ELR (cell line): ENCODE measurements at places on chromosomes 12 and 14.

DNA sequence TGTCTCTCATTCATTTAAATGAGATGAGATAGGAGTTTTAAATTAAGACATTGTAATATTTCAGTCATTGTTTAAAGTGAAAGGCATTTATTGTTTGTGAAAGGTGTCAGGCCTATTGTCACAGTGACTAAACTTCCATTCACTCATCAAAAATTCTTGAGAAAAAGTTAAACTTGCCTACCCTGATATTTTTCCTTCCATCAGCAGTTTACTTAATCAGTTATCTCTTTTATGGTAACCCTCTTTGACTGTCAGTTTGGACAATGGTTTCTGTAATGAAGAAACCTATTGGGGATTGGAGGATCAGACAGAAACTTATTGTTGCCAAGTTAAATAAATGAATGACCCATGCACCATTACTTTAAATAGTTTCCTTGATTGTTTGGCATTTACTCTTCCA is 241.6 kb downstream of the NUBPL start:
- no peak for DNase-seq

GRCh38 chr12:4477129-4477528 is 31.5 kb upstream of the FGF6 start:
- peak; percentile 10 for DNase-seq

- DNase-seq = no peak
These were observed 49.0 kb downstream of the BORCS5 start for GRCh38 chr12:12405882-12406281.

DNA sequence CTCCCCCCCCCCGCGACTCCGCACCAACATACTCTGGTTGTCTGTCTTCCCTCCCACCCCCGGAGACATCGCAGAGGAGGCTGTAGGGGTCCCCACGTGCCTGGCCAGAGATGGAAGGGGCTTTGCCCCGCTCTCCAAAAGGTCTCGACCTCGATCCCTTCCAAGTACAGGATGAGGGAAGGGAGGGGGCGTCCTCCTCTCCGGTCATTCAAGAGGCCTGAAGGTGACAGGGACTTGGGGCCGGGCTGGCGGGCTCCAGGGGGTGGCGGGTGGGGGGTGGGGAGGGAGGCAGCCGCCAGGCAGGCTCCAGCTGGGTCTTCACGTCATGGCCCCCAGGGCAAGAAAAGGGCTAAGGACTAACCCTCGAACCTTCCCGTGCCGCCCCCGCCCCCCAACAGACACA is 15.1 kb downstream of the TBX3 start:
- DNase-seq = peak; percentile 81

- DNase-seq = peak; percentile 35
These were observed 148.6 kb upstream of the DIO3 start for GRCh38 chr14:101412739-101413138.

- DNase-seq = no peak
These were observed 115.3 kb upstream of the PLEKHA5 start for GRCh38 chr12:19014240-19014639.

- peak; percentile 4 for DNase-seq
These were observed 245.9 kb downstream of the NPAS3 start for GRCh38 chr14:33184587-33184986.

DNA sequence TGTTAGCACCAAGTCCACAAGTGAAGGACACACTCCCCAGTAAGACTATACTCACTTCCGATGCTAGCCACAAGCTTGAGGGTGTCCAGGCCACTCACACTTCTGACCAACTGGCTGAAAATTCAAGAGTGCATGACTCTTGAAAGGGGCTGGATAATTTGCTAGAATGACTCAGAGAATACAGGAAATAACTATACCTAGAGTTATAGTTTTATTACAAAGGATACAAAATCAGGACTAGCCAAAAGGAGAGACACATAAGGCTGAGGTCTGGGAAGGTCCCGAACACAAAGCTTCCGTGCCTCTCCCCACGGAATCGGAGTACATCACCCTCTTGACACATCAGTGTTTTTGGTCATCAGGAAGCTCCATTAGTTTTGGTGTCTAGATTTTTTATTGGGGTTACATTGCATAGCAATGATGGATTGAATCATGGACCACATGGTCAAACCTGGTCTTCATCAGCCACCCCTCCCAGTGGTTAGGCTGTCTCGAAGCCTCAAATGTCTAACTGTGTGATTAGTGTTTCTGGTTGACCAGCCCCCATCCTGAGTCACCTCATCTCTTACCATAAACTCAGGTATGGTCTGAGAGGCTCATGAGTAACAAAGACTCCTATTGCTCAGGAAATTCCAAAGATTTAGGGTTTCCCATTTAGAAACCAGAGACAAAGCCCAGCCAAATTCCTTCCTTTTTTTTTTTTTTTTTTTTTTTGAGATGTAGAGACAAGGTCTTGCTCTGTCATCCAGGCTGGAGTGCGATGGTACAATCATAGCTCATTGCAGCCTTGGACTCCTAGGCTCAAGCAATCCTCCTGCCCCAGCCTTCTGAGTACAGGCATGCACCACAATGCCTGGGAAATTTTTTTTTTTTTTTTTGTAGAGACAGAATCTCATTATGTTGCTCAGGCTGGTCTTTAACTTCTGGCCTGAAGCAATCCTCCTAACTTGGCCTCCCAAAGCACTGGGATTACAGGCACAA is 472.0 kb upstream of the TBX3 start:
- peak; percentile 99 for DNase-seq

GRCh38 chr12:45475594-45475993 is 253.9 kb upstream of the ARID2 start:
- no peak for DNase-seq

DNA sequence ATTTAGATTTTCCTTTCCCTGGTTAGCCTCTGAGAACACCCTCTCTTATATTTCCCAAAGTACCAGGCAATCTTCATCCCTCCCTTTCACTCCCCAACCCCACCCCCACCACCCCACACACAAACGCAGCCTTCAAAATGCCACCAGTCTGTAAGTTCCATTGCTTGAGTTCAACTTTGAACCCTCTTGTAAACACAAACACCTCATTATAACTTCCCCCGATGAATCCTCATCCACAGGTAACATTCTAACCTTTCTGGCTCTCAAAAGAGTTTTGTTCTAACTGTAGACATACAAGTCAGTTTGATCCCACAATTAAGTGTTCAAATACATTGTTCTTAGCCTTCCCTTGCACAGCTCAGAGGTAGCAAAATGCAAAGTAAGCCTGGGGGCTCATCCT is 199.4 kb upstream of the FOXN3 start:
- DNase-seq = no peak

GRCh38 chr12:76313299-76313698 is 34.9 kb downstream of the BBS10 start:
- no peak for DNase-seq

DNA sequence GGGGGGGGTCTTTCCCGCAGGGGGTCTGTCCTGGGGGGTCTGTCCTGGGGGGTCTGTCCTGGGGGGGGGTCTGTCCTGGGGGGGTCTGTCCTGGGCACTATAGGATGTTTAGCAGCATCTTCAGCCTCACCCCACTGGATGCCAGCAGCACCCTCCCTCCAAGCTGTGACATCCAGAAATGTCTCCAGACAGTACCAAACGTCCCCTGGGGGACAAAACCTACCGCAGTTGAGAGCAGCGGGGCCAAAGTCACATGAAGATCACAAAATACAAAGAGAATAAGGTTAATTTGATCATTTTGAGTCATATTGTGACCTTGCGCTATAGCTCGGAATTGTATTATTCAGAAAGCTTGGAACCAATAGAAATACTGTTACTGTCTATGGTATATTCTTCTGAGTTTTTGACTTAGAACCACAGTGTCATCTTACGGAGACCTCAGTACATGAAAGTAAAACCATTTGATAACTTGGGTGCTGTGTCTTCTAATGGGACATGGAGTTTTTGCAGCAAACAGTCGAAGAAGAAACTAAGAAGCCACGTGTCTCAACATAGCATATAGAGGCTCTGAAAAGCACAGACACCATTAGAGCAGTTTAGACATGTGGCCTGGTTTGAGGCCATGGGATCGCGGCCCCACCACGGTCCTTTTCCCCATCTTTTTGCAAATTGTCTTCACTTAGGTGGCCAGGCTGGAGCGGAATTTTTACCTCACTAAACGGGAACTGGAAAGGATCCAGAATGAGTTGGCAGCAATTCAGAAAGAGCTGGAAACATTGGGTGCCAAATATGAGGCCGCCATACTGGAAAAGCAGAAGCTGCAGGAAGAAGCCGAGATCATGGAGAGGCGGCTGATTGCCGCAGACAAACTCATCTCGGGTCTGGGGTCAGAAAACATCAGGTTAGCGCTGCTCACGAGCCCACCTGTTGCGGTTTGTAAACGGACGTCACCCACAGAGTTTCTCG is 59.9 kb downstream of the CCDC92 start:
- no peak for DNase-seq

DNA sequence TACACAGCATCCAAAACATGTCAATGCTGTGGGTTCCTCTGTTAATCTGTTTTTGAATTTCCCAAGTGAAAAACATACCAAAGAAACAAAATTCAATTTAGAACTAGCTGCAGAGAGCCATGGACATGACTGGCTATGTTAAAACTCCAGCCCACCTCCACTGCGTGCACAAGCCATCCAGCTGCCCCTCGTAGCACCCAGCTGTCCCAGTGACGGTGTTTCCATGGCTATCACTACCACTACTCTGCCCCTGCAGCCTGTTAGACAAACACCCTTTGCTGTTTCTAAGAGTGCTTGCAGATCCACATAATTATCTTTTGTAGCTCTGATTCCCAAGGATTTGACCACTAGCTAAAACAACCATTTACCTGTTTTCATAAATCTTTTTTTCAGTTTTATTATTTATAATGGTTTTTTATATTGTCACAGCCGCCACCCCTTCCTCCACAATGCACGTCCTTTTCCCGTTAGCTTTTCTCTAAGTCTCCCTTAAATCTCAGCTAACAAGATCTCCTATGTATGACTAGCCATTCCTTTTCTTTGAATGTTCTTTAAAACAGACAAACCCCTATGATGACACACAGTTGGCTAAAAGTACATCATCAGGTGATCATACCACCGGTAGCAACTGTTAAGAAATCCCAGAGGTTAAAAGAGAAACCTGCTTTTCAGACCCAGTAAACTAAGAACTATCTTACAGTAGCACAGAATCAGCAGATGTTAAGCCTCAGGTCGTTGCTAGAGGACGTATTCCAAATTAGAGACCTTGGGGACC is 37.8 kb upstream of the NAA30 start:
- DNase-seq = peak; percentile 2

- DNase-seq = peak; percentile 7
These were observed 42.7 kb upstream of the ALX1 start for GRCh38 chr12:85237327-85237726.

DNA sequence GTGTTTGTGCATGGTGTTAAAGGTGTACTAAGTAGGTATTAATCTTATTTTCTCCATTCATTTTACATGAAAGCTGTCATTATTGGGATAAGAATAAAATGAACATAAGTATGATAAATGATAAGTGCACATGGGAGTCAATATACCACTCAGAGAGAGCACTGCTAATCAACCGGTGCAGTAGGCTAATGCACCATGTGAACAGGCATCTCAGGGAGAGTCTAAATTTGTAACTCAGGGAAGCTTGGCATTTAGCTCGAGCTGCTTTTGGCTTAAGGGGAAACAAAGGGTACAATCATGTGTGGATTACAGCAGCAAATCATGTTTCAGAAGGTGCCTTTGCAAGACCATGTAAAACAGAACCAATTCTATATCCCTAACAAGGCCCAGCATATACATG is 127.4 kb downstream of the MGST1 start:
- DNase-seq = no peak

DNA sequence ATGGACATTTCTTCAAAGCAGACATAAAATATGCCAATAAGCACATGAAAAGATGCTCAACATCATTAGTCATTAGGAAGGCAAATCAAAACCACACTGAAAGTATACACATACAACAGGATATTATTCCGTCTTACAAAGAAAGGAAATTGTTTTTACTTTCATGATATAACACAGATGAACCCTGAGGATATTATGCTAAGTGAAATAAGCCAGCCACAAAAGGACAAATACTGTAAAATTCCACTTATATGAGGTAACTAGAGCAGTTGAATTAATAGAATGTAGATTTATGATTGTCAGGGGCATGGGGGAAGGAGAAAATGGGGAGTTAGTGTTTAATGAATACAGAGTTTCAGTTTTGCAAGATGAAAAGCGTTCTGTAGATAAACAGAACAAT is 4.2 kb downstream of the ACYP1 start:
- peak; percentile 74 for DNase-seq

GRCh38 chr12:60043236-60043635 is 447.4 kb downstream of the SLC16A7 start:
- DNase-seq = no peak

GRCh38 chr12:70605976-70606375 is 31.3 kb downstream of the PTPRB start:
- DNase-seq = peak; percentile 89

GRCh38 chr14:65019944-65020566 is 33.4 kb downstream of the FNTB start:
- peak; percentile 90 for DNase-seq

DNA sequence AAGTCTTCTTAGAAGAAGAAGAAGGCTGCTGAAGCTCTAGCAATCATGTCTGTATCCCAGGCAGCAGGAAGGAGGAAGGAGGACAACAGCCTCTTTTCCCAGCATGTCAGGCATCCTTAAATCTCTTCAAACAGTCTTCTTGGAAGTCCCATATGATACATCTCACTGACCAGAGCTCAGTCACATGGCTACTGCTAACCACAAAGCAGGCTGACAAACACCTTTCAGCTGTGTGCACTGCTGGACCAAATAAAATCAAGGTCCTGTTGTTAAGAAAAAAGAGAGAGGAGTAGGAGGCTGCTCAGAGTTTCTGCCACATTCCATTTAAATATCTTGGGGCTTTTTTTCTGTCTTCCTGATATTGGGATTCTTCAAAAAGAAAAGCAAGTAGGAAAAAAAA is 203.4 kb upstream of the PELI2 start:
- no peak for DNase-seq

DNA sequence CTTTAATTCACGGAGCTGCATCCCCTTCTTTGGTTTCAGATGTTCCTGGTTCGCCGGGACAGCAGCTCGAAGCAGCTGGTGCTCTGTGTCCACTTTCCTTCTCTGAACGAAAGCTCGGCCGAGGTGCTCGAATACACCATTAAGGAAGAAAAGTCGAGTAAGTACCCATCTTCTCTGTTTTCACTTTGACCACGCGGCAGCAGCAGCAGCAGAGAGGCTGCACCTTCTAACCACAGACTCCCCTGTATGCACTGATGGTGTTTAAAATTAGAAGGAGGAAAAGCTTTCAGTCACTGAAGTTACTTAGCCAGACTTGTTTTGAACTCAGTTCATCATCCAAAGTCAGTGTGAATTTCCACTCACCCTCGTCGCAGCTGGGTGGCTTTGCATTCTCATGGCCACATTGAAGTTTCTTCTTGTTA is 63.8 kb downstream of the RIN3 start:
- no peak for DNase-seq

DNA sequence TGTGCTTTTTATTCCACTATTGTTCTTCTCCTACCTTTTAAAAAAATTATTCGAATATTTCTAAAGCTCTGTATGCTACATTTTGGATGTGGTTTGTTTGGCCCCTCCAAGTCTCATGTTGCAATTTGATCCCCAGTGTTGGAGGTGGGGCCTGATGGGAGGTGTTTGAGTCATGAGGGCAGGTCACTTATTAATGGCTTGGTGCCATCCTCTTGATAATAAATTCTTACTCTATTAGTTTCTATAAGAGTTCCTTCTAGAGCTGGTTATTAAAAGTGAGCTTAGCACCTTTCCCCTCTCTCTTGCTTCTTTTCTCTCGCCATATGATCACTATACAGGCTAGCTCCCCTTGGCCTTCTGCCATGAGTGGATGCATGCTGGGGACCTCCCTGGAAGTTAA is 445.6 kb upstream of the PDE3A start:
- DNase-seq = no peak
